ENCODE measurements at places on chromosomes 2 and 18. TPM values are rescaled to one million over a fixed set of nuclear protein-coding genes. Genes with fewer than 3 reads are reported as not detected.

- no peaks in the 10 kb centered on the region for H3K36me3 ChIP-seq
- H3K4me1 ChIP-seq: no peaks in the 10 kb centered on the region
- no peak for DNase-seq
- no peak overlapping the region for H3K27ac ChIP-seq
- H3K27me3 ChIP-seq: no peaks in the 10 kb centered on the region
- no peak overlapping the region for H3K4me3 ChIP-seq
Observed at GRCh38 chr18:62384610-62385097, 59.5 kb downstream of the TNFRSF11A start.

DNA sequence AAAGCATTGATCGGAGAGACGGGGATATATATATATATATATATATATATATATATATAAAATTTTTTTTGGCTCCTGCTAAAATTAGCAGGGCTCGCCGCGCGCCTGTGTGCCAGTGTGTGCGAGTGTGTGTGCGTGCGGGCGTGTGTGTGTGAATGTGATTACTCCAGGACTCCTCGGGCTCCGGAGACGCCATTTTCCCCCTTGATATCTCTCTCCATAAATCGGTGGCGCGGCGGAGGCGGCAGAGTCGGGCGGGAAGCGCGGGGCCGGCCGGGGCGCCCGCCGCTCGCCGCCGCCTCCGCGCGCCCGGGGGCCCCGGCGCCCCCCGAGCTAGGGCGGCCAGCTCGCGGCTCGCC, 795 bp upstream of the SETBP1 start:
- peak; percentile 47 for DNase-seq
- H3K4me3 ChIP-seq: peak overlapping the region; percentile 75
- H3K27ac ChIP-seq: peak overlapping the region; percentile 87
- H3K4me1 ChIP-seq: no peaks in the 10 kb centered on the region
- H3K36me3 ChIP-seq: no peaks in the 10 kb centered on the region

DNA sequence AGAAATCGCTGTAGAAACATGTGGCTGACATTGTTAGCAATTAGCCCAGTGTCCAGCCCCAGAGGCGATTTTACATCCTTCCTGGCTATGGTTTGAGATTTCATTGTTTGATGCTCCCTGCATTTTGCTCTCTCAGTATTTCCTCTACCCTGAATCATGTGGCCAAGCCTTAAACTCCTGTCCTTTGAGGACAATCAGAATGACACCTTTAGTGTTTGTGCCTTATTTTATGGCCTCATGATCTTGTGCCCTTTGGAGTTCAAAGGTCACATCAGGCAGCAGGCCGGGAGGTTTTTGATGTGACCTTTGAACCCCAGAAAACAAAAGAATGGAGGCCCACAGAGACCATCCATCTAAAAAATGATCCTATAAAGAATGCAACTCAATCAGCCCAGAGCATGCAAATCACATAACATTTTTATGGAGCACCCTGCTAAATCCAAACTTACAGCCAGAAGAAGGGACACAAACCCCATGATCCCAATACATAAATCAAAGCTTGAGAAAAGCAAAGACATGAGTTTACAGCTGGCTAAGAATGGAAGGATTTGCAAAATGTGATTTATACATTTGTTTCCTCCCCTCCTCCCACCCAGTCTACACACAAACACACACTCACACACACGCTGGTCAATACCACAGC, 52.5 kb downstream of the FECH start:
- H3K27me3 ChIP-seq: no peaks in the 10 kb centered on the region
- H3K27ac ChIP-seq: no peak overlapping the region
- H3K36me3 ChIP-seq: no peaks in the 10 kb centered on the region
- no peaks in the 10 kb centered on the region for H3K4me1 ChIP-seq
- DNase-seq: no peak

DNA sequence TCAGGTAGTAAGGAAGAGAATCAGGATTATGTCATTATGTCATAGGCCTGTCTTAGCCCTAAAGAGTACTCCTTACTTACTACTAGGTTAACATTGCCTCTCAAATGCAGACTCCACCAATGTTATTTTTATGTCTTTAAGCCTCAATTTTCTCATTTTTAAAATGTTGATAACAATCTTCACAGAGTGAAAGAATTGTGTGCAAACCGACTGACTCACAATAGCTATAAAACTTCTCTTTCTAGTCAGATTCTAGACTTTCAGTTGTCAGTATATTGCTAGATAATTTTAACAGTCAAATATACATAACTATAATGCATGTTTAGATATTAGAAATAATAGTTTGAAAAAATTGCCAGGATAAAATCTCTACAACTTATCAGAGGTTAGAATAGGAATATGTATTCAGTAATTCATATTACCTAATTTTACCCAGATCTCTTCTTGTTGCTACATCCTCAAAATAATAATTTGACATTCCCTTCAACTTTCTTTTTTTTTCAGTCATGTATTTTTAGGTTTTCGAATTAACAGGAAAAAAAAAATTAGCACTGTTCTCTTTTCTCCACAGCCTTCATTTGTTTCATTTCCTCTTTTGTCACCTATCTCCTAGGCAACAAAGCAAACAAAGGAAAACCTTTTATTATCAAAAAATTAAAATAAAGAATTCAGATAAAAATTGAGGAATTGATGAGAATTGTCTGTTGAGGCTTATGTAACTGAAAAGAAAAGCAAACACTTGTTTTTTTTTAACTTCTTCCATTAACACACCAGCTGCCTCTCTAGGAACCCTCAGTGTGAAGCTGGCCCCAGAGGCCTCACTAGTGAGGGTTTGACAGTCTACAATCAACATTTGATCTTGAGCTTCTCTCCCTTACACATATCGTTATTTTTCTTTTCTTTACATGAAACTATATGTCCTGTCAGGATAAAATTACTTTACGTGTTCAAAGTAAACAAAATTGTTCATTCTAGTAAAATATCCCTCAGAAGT, 279.0 kb downstream of the CALCRL start:
- no peaks in the 10 kb centered on the region for H3K4me1 ChIP-seq
- H3K36me3 ChIP-seq: no peaks in the 10 kb centered on the region
- H3K27me3 ChIP-seq: no peaks in the 10 kb centered on the region
- no peak overlapping the region for H3K27ac ChIP-seq
- H3K4me3 ChIP-seq: no peak overlapping the region

- H3K27ac ChIP-seq: no peak overlapping the region
- no peaks in the 10 kb centered on the region for H3K4me1 ChIP-seq
- H3K4me3 ChIP-seq: no peak overlapping the region
- DNase-seq: no peak
Observed at GRCh38 chr2:43008388-43008787, 216.0 kb upstream of the HAAO start.

CNDP1 gene
- total RNA-seq: not detected

GRCh38 chr2:149928011-149928410, 340.4 kb upstream of the MMADHC start:
- H3K36me3 ChIP-seq: no peaks in the 10 kb centered on the region
- no peak for DNase-seq
- H3K4me3 ChIP-seq: no peak overlapping the region
- no peaks in the 10 kb centered on the region for H3K4me1 ChIP-seq
- no peaks in the 10 kb centered on the region for H3K27me3 ChIP-seq

GRCh38 chr2:165114346-165114939, 89.4 kb downstream of the SCN3A start:
- no peak overlapping the region for H3K27ac ChIP-seq
- H3K27me3 ChIP-seq: no peaks in the 10 kb centered on the region
- no peak overlapping the region for H3K4me3 ChIP-seq
- no peak for DNase-seq
- H3K4me1 ChIP-seq: no peaks in the 10 kb centered on the region

DNA sequence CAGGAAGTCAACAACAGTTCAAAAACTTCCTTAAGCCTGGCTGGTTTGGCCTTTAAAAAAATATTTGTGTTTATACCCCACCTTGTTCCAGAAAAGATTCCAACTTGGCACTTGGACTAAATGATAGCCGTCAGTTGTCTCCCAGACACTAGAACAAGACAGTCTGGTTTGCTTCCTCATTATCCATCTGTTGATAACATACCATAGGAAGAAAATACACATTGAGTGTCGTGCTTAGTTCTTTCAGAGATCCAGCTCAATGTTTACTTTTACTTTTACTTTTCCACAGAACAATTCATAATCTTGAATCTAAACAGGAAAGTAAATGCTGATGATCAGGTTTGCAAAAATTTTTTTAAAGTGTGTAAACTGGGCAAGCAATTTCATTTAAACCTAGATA, 2.4 kb upstream of the VPS54 start:
- peak overlapping the region; percentile 99 for H3K27ac ChIP-seq
- no peak overlapping the region for H3K4me3 ChIP-seq
- H3K36me3 ChIP-seq: no peaks in the 10 kb centered on the region
- no peak for DNase-seq
- H3K4me1 ChIP-seq: peaks cover 10% of the 10 kb centered on the region

DNA sequence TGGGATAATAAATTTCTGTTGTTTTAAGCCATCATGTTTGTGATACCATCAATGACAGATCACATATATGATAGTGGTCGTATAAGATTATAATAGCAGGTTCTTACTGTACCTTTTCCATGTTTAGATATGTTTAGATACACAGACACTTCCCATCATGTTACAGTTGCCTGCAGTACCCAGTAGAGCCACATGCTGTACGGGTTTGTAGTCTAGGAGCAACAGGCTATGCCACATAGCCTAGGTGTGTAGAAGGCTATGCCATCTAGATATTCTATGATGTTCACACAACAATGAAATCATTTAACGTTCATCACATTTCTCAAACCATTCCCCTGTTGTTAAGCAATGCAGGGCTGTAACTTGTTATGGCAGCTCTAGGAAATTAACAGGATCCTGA, 132.9 kb upstream of the SH3BP4 start:
- no peak overlapping the region for H3K27ac ChIP-seq
- H3K36me3 ChIP-seq: no peaks in the 10 kb centered on the region
- peaks cover 10% of the 10 kb centered on the region for H3K4me1 ChIP-seq
- no peak overlapping the region for H3K4me3 ChIP-seq

TEX261 gene
- 36.3 TPM for total RNA-seq

GRCh38 chr2:204590063-204590462, 44.8 kb downstream of the PARD3B start:
- DNase-seq: no peak
- no peaks in the 10 kb centered on the region for H3K27me3 ChIP-seq
- H3K36me3 ChIP-seq: no peaks in the 10 kb centered on the region
- peaks cover 28% of the 10 kb centered on the region for H3K4me1 ChIP-seq
- no peak overlapping the region for H3K4me3 ChIP-seq

CIDEA gene
- 18.8 TPM for total RNA-seq

- H3K36me3 ChIP-seq: no peaks in the 10 kb centered on the region
- no peak overlapping the region for H3K27ac ChIP-seq
- H3K4me1 ChIP-seq: no peaks in the 10 kb centered on the region
- H3K27me3 ChIP-seq: no peaks in the 10 kb centered on the region
- no peak overlapping the region for H3K4me3 ChIP-seq
Observed at GRCh38 chr2:73415906-73416305, 30.3 kb downstream of the ALMS1 start.

- H3K27ac ChIP-seq: no peak overlapping the region
- H3K4me1 ChIP-seq: peaks cover 45% of the 10 kb centered on the region
- H3K4me3 ChIP-seq: no peak overlapping the region
Observed at GRCh38 chr2:173982918-173983317, 17.7 kb upstream of the SP3 start.

DNA sequence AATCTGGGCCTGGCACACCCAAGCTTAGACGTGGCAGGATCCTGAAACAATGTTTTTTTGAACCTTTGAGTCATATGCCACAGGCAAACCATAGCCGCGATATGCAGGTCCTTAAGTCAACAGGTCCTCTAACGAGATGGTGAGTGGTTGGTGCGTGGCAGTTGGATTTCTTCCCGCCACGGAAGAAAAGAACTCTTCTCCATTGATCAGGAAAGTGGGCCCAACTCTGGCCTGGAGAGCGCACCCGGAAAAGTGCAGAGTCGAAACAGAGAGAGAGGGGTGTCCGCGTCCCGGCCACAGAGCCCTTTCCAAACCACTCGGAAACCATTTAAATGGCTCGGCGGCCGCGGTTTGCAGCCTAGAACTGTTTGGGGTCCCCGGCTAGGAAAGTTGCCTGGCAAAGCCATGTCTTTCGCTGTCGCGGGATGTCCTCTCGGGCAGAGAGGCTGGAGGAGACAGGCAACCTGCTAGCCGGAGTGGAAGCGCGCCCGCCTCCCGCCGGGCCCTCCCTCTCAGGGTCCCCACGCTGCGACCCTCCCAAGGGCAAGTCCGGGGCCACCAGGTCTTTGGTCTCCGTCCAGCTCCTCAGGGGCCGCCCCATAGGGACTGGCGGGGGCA, 777 bp downstream of the GALNT3 start:
- peak overlapping the region; percentile 80 for H3K27ac ChIP-seq
- peaks cover 21% of the 10 kb centered on the region for H3K4me1 ChIP-seq
- no peak for DNase-seq
- H3K36me3 ChIP-seq: no peaks in the 10 kb centered on the region
- peaks cover 18% of the 10 kb centered on the region for H3K27me3 ChIP-seq

All from tibial nerve (tissue), 4 donors.